ENCODE measurements at places on chromosomes 1 and 21.

- no peak for DNase-seq
Observed at GRCh38 chr1:225958041-225958440, 17.0 kb upstream of the LEFTY2 start.

DNA sequence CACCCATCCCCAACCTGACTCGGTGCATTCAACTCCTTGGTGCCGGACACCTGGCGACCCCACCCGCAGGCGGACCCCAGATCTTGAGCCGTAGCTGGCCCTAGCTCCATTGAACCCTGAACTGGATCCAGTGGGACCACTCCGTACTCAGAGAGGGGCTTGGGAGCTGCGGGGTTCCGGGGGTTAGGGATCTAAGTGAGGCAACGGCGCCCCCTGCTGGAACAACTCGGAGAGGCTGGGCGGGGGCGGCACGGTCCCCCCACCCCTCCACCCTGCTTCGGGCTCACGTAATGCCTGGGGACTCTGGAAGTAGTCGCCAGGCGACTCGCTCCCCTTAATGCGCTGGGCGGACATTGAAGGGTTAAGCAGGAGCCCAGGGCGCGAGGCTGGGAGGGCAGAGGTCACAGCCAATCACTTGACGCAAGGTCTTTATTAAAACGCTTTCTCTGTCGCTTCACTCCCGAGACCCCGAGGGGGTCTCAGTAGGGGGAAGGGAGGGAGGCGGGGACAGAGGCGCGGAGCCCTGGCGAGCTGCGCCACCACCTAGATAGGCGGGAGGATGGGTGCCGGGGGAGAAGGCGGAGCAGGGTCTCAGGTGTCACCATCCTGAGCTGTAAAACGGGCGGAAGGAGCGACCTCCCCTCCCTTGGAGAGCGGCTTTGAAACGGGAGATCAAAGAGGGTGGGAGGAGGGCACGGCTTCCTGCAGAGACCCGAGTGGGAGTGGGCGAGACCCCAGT lies 704 bp upstream of the CRABP2 start:
- DNase-seq, result no peak

DNA sequence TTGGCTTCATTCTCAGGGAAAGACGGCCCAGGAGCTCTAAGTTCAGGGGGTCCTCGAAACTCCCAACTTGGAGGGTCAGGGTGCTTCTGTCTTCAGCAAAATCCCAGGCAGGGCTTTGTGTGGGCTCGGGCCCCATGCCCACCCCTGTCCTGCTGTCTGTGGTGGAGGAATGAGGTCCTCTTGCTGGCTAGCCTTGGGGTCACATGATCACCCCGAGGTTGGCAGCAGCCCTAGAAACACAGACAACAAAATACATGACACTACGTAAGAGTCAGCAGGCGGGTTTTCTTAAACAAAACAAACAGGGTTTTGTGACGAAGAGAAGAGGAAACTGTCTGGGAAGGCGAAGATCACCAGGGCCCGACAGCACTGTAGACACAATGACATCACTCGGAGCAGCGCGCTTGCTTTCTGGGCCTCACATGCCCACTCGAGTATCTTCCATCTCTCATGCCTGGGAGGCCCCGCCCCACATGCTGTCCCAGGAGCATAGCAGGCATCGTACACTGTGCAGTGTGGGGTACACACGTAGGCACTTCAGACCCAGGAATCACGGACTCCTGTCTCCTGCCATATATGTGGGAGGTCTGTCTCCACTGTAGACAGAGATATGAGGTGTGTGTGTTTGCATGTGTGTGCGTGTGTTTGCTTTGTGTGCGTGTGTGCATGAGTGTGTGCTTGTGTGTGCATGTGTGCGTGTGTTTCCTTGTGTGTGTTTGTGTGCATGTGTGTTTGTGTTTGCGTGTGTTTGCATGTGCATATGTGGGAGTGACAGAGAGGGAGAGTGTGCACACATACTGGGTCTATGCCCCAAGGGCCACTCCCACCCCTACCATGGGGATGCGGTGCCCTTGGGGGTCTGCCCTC lies 94.7 kb downstream of the SIK1 start:
- DNase-seq, result no peak

DNA sequence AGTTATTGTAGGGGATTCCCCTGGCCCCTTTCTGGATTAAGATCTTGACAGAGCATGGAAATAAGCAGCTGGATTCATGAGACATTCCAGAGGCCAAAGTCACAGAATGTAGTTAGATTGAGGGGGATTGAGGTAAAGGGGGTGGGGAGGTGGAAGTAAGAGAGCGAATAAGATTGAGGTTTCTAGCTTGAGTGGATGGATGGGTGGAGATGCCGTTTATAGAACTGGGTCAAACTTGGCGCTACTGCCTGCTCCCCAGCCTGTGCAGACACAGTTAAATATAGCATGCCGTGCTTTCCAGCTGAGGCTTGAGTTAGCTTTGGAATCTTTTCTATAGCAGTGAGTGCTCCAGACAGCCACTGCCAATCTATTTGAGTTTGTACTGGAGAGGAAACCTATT lies 85.7 kb downstream of the DYRK1A start:
- DNase-seq, result no peak

- no peak for DNase-seq
Observed at GRCh38 chr1:75745276-75745675, 20.8 kb downstream of the ACADM start.

GRCh38 chr1:15100880-15101760 lies 52.4 kb upstream of the TMEM51 start:
- no peak for DNase-seq

- no peak for DNase-seq
Observed at GRCh38 chr1:205144751-205145150, 23.0 kb upstream of the RBBP5 start.

- DNase-seq, result no peak
Observed at GRCh38 chr1:45802343-45803298, 791 bp upstream of the MAST2 start.

GRCh38 chr1:78224861-78225552 lies 179.2 kb downstream of the GIPC2 start:
- DNase-seq, result no peak

GRCh38 chr21:46130831-46131587 lies 24.4 kb downstream of the FTCD start:
- DNase-seq, result no peak

GRCh38 chr21:43339668-43340067 lies 87.3 kb downstream of the SIK1 start:
- no peak for DNase-seq

- no peak for DNase-seq
Observed at GRCh38 chr1:167328306-167328815, 107.7 kb downstream of the POU2F1 start.

- no peak for DNase-seq
Observed at GRCh38 chr1:241997401-241997998, 1.4 kb downstream of the MAP1LC3C start.

- no peak for DNase-seq
Observed at GRCh38 chr1:29365906-29366670, 129.8 kb downstream of the PTPRU start.

- DNase-seq, result no peak
Observed at GRCh38 chr1:218785928-218786327, 387.8 kb upstream of the LYPLAL1 start.

GRCh38 chr1:26827663-26828062 lies 1.2 kb downstream of the ZDHHC18 start:
- no peak for DNase-seq

DNA sequence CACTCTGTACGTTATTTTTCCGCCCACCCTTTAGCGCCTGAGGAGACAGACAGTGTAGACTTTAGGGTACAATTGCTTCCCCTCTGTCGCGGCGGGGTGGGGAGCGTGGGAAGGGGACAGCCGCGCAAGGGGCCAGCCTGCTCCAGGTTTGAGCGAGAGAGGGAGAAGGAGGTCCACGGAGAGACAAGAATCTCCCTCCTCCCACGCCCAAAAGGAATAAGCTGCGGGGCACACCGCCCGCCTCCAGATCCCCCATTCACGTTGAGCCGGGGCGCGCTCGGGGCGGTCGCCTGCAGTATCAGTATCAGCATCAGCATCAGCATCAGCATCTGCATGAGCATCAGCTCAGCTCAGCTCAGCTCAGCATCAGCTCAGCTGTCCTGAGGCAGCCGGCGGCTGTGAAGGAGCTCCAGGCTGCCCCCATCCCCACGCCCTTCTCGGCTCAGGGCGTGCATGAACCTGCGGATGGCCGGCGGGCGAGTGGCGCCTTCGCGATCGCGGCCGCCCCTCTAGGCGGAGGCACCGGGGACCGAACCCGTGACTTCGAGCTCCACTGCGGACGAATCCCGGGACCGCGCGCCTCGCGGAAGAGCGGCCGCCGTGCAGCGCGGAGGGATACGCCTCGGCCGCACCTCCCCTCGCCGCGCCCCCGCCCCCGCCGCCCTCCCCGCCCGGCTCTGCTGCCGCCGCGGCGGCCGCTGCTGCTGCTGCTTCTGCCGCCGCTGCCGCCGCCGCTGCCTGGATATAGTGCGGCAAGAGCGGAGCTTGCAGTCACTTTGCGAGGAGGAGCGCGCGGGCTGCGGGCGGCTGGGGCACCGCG lies at the start of gene NCAM2:
Gene NCAM2 (plus strand): TSS at position 774 of the 820 bp plus-strand sequence.
- no peak for DNase-seq

DNA sequence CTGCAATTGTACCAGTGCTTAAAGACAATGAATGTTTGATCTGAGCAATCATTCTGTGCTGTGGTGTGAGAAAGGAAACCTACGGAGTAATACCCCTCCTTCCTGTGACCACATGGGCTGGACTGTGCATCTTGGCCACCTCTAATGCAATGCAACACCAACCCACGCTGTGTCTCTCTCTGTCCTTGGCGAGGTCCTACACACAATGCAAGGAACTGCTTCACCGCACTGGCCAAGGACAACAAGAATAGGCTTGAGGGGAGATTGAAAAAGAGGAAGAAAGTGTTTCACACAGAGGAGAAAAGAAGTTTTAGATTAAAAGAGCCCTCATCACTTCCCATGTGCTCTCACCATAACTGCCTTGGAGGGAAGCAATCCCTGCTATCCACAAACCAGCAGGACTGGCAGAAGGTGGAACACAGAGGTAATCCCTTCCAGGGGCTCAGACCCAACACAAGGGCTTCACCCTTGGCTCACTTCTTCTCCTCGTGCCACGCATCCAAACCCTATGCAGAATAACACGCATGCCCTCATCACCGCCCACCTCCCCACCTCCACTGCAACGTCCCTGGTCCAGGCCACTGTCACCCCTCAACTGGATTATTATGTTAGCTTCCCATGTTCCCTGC lies 112.5 kb upstream of the ERG start:
- no peak for DNase-seq

DNA sequence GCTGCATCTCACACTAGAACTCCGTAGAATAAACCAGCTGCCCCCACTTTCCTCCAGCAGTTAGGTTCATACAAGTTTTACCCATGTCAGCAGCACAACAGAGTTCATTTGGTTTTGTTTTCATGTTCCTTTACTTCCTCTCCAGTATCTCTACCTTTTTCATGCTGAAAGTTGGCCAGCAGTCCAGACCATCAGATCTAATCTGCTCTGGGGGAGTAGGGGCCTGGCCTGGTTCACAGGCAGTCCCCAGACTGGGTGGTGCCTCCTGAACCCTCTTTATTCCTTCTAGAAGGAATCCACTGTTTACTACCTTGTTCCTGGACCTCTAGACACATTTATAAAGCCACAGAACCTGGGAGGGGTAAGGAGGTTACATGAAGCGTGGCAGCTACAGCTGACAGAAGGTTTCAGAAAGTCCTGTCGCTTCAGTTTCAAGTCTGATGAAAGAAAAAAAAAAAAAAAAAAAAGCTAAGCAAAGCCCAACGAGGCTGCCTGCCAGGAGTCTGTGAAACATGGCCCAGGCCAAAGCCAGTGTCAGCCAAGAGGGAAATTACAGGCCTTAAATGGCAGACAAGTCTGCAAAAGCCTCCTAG lies 184.6 kb upstream of the JUN start:
- no peak for DNase-seq

GRCh38 chr1:232046451-232047306 lies 420.1 kb downstream of the DISC1 start:
- no peak for DNase-seq

DNA sequence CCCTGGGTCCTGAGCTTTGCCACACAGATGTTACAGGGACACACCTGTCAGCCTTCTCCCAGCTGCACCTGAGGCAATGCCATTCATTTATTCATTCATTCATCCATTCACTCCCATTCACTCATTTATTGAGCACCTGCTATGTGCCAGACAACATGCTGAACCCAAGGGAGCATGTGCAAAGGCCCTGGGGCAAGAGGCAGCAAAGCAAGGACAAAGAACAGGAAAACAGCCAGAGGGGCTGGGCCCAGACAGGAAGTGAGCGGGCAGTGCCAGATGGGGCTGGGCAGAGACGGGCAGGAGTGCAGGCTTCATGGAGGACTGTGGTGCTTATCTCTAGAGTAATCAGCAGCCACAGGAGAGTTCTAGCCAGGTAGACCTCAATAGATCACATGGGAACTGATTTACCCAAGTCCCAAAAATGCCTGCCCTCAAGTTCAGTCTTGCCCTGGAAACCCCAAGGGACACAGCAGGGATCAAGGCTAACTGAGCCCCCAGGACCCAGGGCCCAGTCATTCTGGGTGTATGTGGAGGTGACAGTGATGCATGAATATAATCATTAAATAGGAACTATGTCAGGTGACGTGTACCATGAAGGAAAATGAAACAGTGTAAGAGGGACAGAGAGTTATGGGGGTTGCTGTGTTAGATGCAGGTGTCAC lies 530.3 kb downstream of the MATN1 start:
- no peak for DNase-seq

DNA sequence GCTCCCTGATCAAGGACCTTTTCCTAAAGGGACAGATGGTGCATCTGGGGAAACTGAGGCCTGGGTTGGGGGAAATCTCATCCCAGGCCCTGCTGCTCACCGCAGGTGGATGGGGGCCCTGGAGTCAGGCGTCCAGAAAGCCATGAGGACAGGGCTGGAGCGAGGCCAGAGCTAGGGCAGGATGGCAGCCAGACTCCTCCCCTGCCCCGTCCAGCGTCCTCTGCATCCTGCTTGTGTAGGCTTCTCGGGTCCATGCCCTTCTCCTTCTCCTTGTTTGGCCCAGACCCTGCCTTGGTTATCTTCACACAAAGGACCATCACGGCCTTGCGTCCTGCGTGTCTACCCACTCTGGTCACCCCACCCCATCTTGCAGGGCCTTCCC lies 43.0 kb downstream of the TRIM11 start:
- DNase-seq, result no peak

GRCh38 chr1:202150187-202150586 lies 5.7 kb upstream of the ARL8A start:
- no peak for DNase-seq
